ENCODE measurements at places on chromosomes 4 and X.

- peak; percentile 84 for DNase-seq
Measured at GRCh38 chrX:71543316-71543715, 10.4 kb downstream of the OGT start.

GRCh38 chrX:13179100-13179499 is 134.7 kb upstream of the FAM9C start:
- no peak for DNase-seq

GRCh38 chrX:122813876-122814275 is 370.2 kb upstream of the GRIA3 start:
- DNase-seq = no peak

DNA sequence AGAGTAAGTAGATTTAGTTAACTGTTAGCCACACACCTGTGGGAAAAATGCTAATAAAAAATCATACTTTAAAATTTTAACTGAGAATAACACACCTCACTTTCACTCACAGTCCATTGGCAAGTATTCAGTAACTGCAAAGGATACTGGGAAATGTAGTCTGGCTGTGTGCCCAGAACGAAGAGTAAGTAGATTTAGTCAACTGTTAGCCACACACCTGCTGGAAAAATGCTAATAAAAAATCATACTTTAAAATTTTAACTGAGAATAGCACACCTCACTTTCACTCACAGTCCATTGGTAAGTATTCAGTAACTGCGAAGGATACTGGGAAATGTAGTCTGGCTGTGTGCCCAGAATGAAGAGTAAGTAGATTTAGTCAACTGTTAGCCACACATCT is 178.4 kb upstream of the NWD2 start:
- no peak for DNase-seq

DNA sequence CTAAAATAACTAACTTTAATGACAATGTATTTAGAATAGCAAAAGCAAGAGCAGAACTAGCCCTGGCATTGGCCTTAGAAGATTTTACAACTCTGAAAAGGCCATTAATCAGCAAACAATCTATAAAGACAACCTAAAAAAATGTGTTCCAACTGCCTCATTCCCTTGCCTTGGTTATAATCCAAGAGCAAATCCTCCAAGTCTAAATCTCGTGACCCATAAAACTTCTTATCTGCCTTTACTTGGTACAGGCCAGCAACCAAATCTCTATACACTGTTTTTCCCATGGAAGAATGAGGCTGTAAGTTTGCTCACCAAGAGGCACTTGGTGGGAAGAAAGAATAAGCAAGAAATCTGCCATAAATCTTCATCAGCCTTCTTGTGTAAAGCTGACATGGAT is 175.3 kb upstream of the MID1 start:
- DNase-seq = no peak

All from iris pigment epithelial cell (primary cell).